ENCODE measurements at places on chromosomes 2 and 18. TPM values are rescaled to one million over a fixed set of nuclear protein-coding genes. Genes with fewer than 3 reads are reported as not detected.
A peak's percentile ranks its signal among the peaks of the same experiment; 100 is the strongest.

GRCh38 chr2:110848519-110849030 is 116.2 kb downstream of the ACOXL start:
- H3K27ac ChIP-seq: no peak overlapping the region
- no peak for DNase-seq
- no peak overlapping the region for H3K4me3 ChIP-seq
- H3K27me3 ChIP-seq: no peaks in the 10 kb centered on the region
- no peaks in the 10 kb centered on the region for H3K36me3 ChIP-seq

GRCh38 chr18:34322365-34323289 is 97.9 kb upstream of the NOL4 start:
- H3K36me3 ChIP-seq: no peaks in the 10 kb centered on the region
- no peaks in the 10 kb centered on the region for H3K27me3 ChIP-seq
- no peak overlapping the region for H3K4me3 ChIP-seq
- no peak overlapping the region for H3K27ac ChIP-seq
- H3K4me1 ChIP-seq: no peaks in the 10 kb centered on the region

DNA sequence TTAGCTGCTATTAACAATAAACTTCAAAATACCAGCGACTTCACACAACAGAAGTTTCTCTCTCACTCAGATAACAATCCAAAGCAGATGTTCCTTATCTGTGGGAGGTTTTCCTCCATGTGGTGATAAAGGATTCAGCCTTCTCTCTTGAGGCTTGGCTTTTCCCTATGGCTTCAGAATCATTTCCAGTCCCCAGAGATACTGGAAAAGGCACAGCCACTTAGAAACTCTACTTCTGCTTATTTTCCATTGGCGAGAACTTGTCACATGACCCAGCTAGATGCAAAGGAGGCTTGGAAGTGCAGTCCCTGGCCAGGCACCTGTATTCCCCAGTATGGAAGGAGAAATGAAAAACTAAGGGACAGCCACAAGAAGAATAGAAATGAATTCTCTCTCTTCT is 344.8 kb downstream of the MTX2 start:
- H3K27ac ChIP-seq: no peak overlapping the region
- H3K4me1 ChIP-seq: peaks cover 3% of the 10 kb centered on the region
- peak; percentile 53 for DNase-seq
- H3K4me3 ChIP-seq: no peak overlapping the region

- H3K36me3 ChIP-seq: no peaks in the 10 kb centered on the region
- H3K27me3 ChIP-seq: no peaks in the 10 kb centered on the region
- H3K4me1 ChIP-seq: no peaks in the 10 kb centered on the region
- DNase-seq: no peak
- no peak overlapping the region for H3K27ac ChIP-seq
- H3K4me3 ChIP-seq: no peak overlapping the region
Observed at GRCh38 chr2:19846030-19846429, 55.8 kb downstream of the TTC32 start.

- no peak overlapping the region for H3K4me3 ChIP-seq
- no peaks in the 10 kb centered on the region for H3K27me3 ChIP-seq
- no peak overlapping the region for H3K27ac ChIP-seq
- DNase-seq: no peak
Observed at GRCh38 chr2:84217456-84217855, 241.6 kb downstream of the SUCLG1 start.

DNA sequence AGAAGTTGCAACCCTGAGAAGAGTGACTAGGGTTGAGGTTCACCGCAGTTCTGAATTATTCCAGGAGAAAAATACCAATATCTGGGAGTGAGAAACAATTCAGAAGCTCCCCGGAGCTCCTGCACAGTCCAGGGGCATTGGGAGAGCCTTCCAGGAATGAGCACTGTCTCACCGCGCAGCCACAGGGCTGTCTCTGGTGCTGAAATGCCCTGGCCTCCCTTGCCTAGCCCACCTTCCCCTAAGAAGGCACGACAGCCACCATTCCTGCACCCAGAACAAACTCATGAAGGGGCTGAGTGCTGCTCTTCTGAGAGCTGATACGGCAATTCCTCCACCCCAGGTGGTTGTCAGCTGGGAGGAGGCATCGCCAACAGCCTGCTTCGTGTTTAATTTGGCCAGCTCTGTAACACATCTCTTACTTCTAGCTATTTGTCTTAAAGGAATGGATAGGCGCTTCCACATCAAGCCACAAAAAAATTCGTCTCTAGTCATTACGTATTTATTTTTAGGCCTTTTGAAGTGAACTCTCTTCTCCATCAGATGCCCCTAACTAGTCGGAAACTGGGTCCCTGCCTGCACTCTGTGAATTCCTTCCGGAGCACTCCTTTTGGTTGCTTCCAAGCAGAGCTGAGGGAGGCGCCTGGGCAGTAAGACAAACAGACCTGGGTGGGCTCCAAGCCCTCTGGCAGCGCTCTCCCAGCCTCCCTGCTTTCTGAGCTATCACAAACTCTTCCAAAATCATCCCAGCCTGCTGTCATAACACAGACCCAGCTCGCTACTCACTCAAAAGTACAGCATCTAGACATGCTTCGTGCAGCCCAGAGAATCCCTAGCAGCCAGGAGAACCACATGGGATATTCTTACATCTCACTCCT is 120.5 kb upstream of the CCDC68 start:
- no peak overlapping the region for H3K27ac ChIP-seq
- H3K27me3 ChIP-seq: no peaks in the 10 kb centered on the region
- H3K4me3 ChIP-seq: no peak overlapping the region
- no peaks in the 10 kb centered on the region for H3K4me1 ChIP-seq
- peak; percentile 62 for DNase-seq
- H3K36me3 ChIP-seq: no peaks in the 10 kb centered on the region

DNA sequence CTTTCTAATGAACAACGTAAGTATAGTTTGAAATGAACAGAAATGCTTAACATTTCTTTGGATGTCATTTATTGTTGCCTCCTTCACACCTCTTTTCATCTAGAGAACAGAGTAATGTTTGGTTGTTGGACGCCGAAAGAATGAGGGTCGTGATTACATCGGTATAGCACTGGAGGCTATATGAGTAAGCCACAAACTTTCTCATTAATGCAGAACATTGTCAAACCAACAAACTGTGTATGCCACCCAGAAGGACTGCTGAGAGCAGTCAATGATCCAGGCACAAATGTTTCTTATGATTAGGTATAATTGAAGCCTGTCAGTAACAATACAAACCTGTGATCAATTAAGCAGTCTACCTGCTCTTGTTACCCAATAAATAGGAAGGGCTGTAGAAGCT is 1494.7 kb upstream of the NXPH2 start:
- H3K27me3 ChIP-seq: no peaks in the 10 kb centered on the region
- no peak overlapping the region for H3K27ac ChIP-seq
- no peaks in the 10 kb centered on the region for H3K36me3 ChIP-seq
- no peaks in the 10 kb centered on the region for H3K4me1 ChIP-seq

DNA sequence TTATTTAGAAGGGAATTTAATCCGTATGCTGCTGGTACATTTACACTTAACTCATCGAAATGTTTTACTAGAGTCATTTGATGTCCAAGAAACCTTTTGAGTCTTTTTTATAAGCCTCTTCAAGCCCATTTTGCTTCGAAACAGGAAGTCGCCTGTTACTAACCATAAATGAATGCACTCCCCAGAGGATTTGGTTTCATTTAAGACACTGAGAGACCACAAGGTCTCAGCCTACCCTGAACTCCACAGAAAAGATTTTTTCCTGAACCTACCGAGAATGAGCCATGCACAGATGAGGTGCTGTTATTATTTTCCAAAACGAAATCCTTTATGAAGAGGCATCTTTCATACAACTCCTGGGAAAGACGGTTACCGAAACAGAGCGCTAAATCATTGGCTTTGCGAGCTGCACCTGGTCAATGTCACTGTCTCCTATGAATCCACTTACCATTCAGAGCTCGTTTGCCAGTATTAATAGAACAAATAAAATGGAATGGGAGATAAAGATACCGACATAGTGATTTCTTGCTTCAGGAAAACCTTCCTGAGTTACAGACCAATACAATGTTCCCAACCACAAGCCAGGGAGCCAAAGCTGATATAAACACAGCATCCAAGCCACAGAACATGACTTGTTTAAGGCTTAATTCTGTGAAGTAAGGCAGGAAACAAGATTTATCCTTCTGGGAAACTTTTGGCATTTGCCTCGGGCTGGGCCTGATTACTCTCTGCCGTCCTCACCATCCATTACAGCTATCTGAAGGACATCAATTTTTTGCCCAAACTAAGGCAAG is 382.1 kb downstream of the OSR1 start:
- H3K36me3 ChIP-seq: no peaks in the 10 kb centered on the region
- no peaks in the 10 kb centered on the region for H3K27me3 ChIP-seq
- peak; percentile 83 for DNase-seq
- H3K4me3 ChIP-seq: no peak overlapping the region
- H3K27ac ChIP-seq: peak overlapping the region; percentile 67

DNA sequence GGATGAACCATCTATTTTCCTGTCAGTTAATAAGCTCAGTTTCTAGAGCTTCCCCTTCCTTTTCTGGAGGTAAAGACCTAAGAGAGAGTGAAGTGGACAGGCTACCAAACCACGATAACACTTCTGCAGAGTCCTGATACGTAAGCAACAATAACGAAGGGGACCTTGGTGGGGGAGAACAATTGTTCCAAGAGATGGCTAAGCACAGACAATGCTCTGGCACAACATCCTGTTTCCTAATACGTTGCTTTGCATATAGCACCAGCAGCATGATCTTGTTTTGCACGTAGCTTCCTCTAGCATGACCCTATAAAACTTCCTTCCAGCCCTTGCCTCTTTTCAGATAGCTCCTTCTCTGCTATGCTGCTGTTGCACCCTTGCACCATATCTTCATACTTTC is 247.3 kb downstream of the RAD51AP2 start:
- no peaks in the 10 kb centered on the region for H3K4me1 ChIP-seq
- no peak for DNase-seq
- no peak overlapping the region for H3K27ac ChIP-seq
- no peaks in the 10 kb centered on the region for H3K36me3 ChIP-seq
- H3K27me3 ChIP-seq: no peaks in the 10 kb centered on the region

DNA sequence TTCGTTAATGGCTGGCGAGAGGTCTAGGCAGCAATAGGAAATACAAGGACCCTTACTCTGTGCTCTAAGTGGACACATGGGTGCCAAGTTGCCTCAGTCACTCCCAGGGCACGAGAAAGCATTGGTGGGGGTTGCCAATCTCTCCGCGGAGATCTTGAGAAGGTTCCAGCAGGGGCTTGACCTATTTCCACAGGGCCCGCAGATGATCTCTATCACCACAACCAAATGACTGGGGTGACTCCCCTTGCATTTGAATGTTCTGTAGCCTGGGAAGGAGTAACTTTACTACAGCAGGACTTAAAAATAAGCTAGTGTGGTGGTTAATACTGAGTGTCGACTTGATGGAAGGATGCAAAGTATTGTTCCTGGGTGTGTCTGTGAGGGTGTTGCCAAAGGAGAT is 8.1 kb downstream of the CDC42EP3 start:
- H3K4me1 ChIP-seq: peaks cover 5% of the 10 kb centered on the region
- DNase-seq: no peak
- peaks cover 8% of the 10 kb centered on the region for H3K36me3 ChIP-seq
- H3K27me3 ChIP-seq: no peaks in the 10 kb centered on the region
- no peak overlapping the region for H3K27ac ChIP-seq

DNA sequence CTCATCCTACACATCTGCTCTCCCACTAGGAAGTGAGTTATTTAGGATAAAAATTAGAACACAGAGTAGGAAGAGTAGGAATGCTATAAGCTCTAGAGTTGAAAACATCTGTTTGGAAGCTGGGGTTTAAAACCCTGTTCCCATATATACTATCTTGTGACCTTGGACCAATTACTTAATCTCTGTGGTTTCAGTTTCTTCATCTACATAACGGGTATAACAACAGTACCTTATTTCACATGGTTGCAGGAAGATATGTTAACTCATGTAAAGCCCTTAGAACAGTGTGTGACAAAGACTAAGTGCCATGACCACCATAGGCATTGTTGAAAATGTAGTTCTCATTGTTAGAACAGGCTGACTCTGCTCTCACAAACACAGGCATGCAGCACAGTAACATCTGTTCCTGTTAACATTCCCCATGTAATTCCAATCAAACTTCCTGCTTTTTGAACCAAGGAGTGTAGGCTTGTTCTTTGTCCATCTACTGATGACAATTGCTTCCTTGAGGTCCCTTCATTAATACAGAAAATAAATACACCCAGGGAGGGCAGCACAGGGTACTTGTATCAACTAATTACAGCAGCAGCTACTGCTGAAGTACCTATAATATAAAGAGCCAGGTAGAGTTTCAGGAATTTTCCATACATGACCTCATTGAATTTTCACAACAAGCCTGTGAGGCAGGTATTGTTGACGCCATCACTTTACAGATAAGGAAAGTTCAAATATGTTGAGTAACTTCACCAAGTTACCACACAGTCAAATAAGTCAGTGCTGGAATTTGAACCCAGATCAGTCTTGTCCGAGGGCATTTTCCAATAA is 204.2 kb downstream of the L3MBTL4 start:
- DNase-seq: no peak
- H3K36me3 ChIP-seq: no peaks in the 10 kb centered on the region
- H3K27ac ChIP-seq: no peak overlapping the region
- H3K27me3 ChIP-seq: no peaks in the 10 kb centered on the region

DNA sequence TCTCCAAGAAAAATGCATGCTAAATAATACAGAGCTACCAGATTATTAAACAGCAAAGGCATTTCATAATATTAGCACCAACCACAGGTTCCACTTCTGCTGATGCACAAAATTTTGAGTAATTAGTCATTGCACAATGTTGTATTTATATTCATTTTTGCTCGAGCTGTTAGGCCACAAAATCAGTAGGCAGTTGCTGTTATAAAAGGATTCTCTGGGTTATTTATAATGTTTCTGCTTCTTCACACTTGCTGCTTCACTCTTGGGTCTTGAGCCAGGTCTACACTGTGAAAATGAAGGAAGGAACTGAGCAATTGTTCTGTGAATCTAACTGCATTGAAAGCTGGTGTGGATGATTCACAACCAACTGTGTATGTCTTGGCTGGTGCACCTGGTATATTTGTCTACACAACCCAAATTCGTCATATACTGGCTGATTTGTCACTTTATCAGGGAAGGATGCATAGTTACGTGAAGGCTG is 38.3 kb downstream of the MRPL33 start:
- no peaks in the 10 kb centered on the region for H3K36me3 ChIP-seq
- H3K4me3 ChIP-seq: no peak overlapping the region
- H3K27me3 ChIP-seq: no peaks in the 10 kb centered on the region
- no peak overlapping the region for H3K27ac ChIP-seq

DNA sequence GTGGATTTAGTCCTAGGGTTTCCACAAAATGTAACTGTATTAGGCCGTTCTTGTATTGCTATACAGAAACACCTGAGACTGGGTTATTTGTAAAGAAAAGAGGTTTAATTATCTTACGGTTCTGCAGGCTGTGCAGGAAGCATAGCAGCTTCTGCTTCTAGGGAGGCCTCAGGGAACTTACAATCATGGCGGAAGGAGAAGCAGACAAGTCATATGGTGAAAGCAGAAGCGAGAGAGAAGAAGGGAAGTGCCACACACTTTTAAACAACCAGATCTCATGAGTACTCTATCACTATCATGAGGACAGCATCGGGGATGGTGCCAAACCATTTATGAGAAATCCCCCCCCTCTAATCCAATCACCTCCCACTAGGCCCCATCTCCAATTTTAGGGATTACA is 9.5 kb upstream of the CCDC68 start:
- H3K27ac ChIP-seq: no peak overlapping the region
- no peak for DNase-seq
- H3K4me3 ChIP-seq: no peak overlapping the region
- H3K36me3 ChIP-seq: no peaks in the 10 kb centered on the region
- H3K4me1 ChIP-seq: no peaks in the 10 kb centered on the region

FEV gene
- not detected for total RNA-seq

RDH14 gene
- 26.3 TPM for total RNA-seq

MAL gene
- 2.4 TPM for total RNA-seq

CIB4 gene
- not detected for total RNA-seq

AQP12B gene
- not detected for total RNA-seq

TMEM163 gene
- total RNA-seq: 0.66 TPM

GREB1L gene
- total RNA-seq: 7.2 TPM

TGFBRAP1 gene
- 7.1 TPM for total RNA-seq

SERPINB13 gene
- total RNA-seq: not detected

CD8B2 gene
- total RNA-seq: 0.09 TPM
